Stomach (tissue), 19 donors: ENCODE measurements at places on chromosomes 7 and 10. TPM values are rescaled to one million over a fixed set of nuclear protein-coding genes. Genes with fewer than 3 reads are reported as not detected.
A peak's percentile ranks its signal among the peaks of the same experiment; 100 is the strongest.

Gene VIPR2
- 1.2 TPM for total RNA-seq

DNA sequence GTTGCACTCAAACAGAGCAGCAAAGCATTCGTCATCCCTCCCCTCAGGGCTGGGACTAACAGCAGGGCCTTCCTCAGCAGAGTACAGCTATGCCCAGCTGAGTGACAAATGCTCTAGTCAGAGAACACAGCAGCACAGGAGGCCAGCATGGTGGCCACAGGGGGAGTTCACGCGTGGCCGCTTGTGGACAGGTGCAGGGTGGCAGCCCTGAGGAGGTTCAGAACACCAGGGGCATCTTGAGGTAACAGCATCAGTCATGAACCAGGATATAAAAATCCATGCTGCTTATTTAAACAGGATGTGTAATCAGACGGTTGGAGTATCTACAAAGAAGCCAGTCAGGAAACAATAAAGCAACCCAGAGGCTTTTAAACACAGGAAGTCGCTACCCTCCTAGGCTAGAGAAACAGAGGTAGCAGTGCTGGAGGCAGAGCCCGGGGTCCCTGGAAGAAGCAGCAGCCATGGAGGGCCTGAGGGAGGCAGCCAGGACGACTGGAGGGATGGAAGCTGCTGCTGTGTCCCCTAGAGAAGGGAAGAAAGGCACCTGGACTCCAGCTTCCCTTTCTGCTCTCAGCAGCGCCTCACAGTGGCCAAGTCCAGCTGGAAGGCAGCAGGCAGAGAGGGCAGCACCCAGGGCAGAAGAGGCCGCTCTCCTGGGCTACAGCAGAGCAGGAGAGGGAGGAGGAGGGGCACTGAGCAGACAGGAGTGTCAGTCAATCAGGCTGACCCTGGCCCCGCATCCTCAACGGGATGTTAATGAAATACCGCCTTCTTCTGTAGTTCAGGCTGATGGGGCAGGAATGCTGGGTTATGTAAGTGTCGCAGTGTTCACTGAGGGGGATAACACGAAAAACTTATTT is 70.8 kb upstream of the UCN3 start:
- no peak overlapping the region for H3K4me3 ChIP-seq
- H3K4me1 ChIP-seq = no peaks in the 10 kb centered on the region
- no peaks in the 10 kb centered on the region for H3K36me3 ChIP-seq
- DNase-seq = peak; percentile 76
- no peaks in the 10 kb centered on the region for H3K27me3 ChIP-seq
- peak overlapping the region; percentile 46 for H3K27ac ChIP-seq

Gene CHST3
- total RNA-seq = 16.7 TPM

- no peak overlapping the region for H3K4me3 ChIP-seq
- no peaks in the 10 kb centered on the region for H3K27me3 ChIP-seq
- DNase-seq = no peak
- H3K4me1 ChIP-seq = peaks cover 5% of the 10 kb centered on the region
- no peaks in the 10 kb centered on the region for H3K36me3 ChIP-seq
- H3K27ac ChIP-seq = peak overlapping the region; percentile 30
Measured at GRCh38 chr10:99775850-99776249, 6.6 kb upstream of the ABCC2 start.

DNA sequence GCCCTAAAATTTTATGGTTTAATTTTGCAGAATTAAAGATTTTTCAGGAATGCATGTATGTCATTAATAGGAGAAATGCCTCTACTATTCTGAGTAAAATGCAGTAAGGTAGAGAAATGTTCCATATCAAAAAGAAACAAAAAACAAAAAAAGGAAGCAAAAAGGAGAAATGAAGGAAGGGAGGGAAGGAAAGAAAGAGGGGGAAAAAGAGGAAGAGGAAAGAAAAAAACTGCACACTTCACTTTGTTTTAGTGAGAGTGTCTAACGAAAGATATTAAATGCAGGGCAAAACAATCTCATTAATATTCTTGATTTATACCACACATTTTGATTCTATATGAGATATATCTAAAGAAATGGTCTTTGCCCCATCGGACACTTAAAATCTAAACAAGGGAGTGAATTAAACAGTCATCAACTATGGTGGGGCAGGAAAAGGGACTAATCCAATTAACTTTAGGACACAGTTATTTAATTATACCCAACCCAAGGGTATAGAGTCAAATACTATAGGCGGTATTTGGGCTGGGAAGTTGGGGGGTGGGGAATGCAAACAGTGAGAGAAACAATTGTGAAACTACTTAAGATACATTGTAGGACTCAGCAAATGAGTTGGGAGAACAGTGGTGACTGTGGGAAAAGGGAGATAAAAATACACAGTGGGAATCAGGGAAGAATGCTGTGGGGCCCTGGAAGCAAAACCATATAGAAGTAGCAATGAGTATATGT is 27.0 kb downstream of the IMMP2L start:
- DNase-seq = no peak
- no peak overlapping the region for H3K4me3 ChIP-seq
- H3K36me3 ChIP-seq = no peaks in the 10 kb centered on the region
- no peak overlapping the region for H3K27ac ChIP-seq

DNA sequence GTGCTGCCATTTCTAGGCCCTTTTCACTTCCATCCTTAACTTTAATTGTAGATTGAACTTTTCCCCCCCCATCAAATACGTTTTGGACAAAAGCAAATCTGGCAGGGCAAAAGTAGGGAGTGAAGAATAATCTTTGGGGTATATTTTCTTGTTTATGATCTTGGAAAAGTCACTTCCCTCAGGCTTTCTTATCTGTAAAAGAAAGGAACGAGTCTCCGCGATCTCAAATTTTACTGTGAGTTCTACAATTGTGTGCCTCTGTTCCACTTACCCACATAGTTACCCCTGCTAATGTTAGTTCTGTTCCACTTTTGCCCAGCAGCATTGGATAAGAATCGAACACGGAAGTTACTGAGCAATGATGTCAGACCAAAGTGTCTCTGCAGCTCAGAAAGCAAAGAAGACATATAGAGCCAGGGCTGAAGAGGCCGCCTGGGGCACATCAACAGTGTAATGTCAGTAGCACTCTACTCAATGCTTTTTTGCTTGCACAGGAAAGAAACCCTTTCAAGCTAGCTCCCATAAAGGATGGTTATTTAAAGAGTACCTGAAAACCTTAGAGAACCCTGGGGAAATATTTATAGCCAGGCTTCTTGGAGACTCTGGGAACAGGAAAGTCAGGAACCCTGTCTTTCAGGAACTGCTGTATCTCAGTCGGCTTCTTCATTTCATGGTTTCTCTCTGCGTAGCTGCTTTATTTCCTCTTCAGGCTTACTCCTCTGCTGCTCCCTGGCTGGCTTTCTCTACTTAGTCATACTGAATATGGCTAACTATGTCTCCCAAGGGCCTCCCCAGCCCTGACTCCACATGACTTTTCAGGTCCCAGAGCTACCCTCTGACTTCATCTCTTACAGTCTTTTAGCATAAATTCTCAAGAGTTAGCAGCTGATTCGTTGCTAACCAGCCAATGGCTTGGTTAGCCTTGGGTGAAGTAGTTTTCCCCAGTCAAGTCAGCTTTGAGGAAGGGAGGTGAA is 123.7 kb upstream of the FAM3C start:
- no peak overlapping the region for H3K4me3 ChIP-seq
- no peaks in the 10 kb centered on the region for H3K27me3 ChIP-seq
- no peaks in the 10 kb centered on the region for H3K36me3 ChIP-seq
- no peak for DNase-seq
- peaks cover 5% of the 10 kb centered on the region for H3K4me1 ChIP-seq
